Activated gamma-delta T cell (primary cell): ENCODE measurements at places on chromosomes 13 and 19.

- DNase-seq = no peak
Observed at GRCh38 chr13:32415019-32415418, 12.9 kb downstream of the N4BP2L1 start.

GRCh38 chr13:113292021-113292862 is 4.8 kb upstream of the LAMP1 start:
- DNase-seq = no peak

- DNase-seq = no peak
Observed at GRCh38 chr13:73580513-73581267, 521.9 kb downstream of the KLF5 start.

DNA sequence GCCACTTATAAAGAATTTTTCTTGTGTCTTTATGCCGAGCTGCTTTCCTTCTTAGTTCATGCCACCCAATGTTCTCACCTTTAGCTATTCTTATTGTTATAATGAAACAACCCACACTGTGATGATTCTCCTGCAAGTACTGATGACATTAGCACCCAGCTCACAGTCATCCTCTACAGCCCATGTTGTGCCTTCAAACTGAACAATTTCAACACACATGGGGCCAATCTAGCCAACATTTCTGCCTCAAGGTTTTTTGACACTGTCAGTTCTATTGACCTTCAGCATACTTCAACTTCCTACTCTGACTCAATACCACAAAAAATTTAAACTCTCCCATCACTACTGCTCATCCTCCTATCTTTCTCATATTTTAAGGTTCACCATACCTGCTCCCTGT is 752.4 kb downstream of the FGF9 start:
- DNase-seq = no peak

DNA sequence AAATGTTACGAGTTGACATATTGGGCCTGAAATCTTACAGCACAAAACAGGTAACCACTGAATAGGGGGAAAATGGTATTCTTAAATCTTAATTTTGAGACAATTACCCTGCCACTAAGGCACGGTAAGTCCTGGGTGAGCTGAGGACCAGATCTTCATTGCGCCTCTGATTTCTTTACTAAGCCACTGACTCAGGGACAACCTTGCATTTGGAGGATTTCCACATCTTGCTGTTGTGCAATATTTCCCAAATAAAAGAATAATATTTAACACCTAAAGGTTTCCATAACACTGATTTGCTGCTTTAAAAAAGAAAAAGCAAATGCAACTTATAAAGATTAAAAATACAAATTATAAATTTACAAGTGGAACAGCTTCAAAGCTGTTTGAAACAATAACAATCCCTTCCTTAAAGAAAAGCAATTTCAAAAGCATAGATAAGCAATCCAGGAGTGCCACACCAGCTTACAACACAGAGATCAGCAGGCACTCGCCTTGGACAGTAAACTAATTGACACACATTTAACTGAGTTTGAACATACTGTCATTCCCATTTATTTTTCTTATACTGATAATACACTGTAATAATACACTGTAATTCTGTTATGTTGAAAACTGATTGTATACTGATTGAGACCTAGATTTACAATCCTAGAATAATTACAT is 79.6 kb upstream of the DOCK9 start:
- no peak for DNase-seq

- DNase-seq = no peak
Observed at GRCh38 chr13:78383071-78383484, 220.3 kb downstream of the POU4F1 start.

GRCh38 chr19:35334144-35334753 is 5.3 kb downstream of the CD22 start:
- no peak for DNase-seq

GRCh38 chr19:10651851-10652250 is 2.3 kb upstream of the ILF3 start:
- no peak for DNase-seq

DNA sequence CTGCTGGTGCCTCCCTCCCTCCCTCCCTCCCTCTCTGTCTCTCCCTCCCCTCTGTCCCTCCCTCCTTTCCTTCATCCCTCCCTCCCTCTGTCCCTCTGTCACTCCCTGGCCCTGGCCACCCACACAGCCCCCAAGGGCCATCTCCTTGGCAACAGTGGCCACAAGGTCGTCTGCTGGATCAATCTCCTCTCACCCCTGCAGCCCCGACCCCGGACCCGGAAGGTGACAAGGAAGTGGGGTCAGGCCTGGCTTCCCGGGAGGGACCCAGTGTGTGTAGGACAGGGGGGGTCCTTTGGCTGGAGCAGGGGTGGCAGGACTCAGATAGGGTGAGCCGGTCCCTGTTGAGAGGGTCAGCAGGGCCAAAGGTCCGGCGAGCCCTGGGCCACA is 21.9 kb upstream of the TCF3 start:
- DNase-seq = no peak

- no peak for DNase-seq
Observed at GRCh38 chr13:69948016-69948415, 159.6 kb upstream of the ATXN8OS start.

GRCh38 chr13:100212904-100213553 is 124.1 kb downstream of the PCCA start:
- DNase-seq = no peak

DNA sequence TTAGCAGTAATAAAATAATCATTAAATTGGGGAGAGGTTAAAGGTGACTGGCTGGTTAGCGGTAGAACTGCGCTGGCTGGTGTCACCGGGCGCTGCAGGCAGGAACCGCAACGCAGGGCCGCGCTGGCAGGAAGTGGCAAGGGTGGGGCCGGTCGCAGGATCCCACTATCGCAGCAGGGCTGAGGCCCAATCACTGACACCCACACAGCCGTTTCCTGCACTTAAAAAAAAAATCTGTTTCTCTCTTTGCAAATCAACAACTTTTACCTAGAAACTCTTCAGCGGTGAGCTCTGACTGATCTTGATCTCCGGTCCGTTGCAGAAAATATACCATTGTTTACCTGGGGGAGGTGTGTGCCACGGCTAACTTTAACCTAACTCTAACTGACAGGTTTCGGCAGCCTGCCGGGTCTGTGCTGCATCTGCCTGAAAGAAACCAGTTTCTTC is 46.9 kb downstream of the KLF2 start:
- DNase-seq = peak; percentile 89

DNA sequence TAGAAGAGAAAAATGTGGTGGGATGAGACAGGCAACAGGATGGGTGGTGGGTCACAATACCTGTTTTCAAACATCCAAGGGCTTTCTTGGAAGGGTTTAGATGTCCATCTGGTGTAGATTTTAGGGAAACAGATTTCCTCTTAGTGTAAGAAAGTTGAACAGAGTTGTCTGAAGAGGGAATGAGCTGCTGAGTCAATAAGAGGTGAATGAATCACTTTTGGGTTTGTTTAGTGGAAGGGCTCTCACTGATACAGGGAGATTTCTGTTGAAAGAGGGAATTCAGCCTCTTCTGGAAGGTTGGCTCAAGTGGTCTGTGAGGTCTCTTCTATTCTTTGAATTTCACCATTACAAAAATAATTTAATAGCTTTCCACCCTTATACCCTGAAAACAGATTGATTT is 54.6 kb downstream of the LACC1 start:
- no peak for DNase-seq

- no peak for DNase-seq
Observed at GRCh38 chr19:17929056-17929455, 3.8 kb upstream of the CCDC124 start.

GRCh38 chr19:14809272-14810057 is 25.5 kb downstream of the OR7A5 start:
- no peak for DNase-seq

GRCh38 chr13:110157718-110158117 is 149.2 kb downstream of the COL4A1 start:
- DNase-seq = no peak

DNA sequence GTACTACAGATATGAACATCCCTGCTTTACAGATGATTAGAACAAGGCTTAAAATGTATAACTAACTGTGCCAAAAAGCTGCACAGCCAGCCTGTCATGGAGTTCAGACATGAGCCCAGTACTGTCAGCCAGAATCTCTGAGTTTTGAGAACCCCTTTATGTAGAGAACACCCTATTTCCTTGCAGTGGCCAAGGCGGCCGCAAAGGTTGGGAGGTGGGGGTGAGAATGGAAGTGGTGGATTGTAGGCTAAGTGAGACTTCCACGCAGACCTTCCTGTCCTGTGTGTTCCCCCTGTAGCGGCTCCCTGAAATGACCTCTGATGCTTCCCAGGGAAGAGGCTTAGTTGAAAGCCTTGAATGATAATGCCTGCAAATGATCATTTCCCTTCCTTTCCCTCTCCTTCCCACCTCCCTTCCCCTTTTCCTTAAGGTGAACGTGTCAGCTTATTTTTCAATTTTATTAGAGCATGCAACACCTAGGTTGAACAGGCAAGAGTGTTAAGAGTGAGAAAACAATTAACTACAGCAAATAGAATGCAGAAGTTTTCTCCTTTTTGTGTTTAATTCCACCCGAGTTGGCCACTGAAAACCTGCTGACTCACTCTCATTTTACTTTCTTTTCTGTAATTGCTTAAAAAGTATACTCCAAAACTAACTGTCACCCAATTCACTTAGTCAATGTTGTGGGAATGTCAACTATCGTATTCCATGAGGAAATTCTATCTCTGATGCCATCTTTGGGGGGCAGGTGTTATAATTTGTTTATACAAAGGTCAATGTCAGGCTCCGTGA is 167.0 kb upstream of the EDNRB start:
- DNase-seq = no peak

- DNase-seq = no peak
Observed at GRCh38 chr13:84470528-84470927, 588.3 kb upstream of the SLITRK1 start.

DNA sequence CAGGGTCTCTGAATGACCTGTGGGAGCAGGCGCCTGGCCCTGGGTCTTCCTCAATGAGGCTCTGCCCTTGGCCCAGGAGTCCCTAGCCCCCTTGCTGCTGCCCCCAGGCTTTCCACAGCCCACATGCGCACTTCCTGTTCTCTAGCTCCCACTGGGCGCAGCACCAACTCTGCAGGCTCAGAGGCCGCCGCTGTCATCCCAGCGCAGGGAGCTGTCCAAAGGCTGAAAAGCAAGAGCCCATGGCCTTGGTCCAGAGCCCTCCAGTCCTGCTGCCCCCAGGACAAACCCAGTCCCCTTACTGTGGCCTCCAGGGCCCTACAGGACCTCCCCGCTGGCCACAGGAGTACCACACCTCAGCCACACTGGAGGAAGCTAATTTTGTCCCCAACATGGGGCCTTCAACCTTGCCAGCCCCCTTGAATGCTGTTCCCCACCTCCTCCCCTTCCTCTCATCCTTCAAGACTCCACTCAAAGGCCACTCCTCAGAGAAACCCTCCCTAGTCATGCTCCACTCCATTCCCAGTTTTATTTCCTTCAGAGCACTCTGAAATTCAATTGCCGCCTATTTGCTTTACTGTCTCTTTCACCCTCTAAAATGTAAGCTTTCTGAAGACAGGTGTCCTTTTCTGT is 8.0 kb upstream of the POU2F2 start:
- DNase-seq = no peak

DNA sequence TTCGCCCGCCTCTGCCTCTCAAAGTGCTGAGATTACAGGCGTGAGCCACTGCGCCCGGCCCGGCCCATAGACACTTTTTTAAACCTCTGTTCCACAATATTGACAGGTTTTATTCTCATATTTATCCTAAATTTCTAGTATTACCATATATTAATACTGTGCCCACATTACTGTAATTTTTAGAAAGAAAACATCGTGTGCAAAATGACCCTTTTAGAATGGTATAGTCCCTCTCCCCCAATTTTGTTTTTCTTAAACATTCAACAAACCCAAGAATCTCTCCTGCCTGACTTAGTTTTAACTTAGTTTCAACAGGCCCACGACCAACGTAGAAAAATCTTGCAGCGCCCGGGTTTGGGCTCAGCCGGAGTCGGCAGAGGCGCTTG is 9.1 kb downstream of the CDX2 start:
- no peak for DNase-seq

- no peak for DNase-seq
Observed at GRCh38 chr19:46288896-46289588, 7.8 kb upstream of the HIF3A start.

DNA sequence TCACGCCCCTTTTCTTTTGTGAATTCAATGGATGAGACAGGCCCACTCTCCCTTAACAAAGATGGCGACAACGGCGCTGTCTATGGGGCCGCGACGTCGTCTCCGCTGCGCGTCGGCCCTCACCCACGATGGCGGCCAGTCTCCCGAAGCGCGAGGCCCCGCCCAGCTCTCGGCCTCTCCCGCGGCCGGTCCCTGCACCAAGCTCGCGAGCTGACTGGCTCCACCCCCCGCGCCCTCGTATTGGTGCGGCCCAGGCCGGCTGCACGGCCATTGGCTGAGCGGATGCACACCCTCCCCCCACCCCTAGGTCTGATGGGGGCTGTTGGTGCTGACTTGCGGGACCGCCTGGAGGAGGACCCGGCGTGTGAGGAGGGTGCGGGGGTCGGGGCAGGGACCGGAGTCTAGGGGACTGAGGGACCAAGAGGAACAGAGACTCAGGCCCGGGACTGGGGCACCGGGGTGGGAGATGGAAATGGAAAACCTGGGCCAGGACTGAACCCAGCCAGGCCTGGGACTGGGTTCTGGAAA is 4.8 kb downstream of the SPHK2 start:
- peak; percentile 87 for DNase-seq

GRCh38 chr13:53200498-53201453 is 172.2 kb downstream of the OLFM4 start:
- no peak for DNase-seq

- no peak for DNase-seq
Observed at GRCh38 chr19:43599635-43600295, 3.4 kb downstream of the ZNF576 start.

DNA sequence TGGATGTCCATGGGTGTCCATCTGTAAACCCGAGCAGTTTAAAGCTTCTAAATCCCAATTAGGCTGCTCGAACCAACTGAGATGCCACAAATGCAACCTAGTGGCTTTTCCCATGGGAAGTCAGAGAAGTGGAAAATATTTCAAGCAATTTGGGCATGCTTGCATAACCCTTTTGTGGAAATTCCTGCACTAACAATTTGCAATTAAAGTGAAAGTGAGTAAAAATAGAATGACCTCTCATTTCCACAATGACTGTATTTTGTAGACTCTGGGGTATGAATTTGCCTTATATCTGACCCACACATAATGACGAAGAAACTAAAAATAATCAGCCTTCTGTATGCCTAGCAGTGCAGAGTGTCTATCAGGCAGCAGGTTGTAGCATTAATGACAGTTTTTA is 91.8 kb upstream of the TSC22D1 start:
- no peak for DNase-seq

DNA sequence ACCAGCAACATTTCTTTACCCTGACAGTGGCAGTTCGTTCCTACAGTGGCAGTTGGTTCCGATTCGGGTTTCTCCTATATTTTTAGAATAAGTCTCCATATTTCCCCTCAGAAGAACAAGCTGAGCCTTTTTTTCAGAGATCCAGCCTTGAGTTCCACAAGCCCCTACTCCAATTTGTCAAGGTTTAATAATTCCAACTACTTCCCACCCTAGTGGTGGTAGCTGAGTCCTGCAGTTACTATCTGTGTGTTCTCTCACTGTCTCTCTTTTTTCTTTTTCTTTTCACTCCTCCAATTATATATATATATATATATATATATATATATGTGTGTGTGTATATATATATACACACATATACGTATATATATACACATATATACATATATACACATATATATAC is 1347.3 kb downstream of the PCDH9 start:
- DNase-seq = no peak
